ENCODE measurements at places on chromosomes 7 and 10.

DNA sequence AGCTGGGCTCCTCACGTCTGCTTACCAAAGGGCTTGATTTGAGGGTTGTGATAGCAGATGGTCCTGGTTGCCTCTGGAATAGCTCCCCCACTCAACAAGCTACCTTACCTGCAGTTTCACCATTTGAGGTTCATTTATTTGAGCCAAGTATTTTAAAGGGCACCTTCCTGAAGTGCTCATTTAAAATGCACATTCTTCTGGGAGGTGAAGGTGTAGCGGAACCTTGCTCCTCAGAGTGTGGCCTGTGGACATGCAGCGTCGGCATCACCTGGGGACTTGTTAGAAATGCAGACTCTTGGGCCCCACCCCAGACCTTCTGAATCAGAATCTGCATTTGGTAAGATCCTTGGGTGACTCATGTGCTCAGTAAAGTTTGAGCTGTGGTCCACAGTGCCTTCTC, 2.3 kb downstream of the CDH23 start:
- no peak for DNase-seq

GRCh38 chr10:23047201-23048050, 48.0 kb upstream of the MSRB2 start:
- no peak for DNase-seq

DNA sequence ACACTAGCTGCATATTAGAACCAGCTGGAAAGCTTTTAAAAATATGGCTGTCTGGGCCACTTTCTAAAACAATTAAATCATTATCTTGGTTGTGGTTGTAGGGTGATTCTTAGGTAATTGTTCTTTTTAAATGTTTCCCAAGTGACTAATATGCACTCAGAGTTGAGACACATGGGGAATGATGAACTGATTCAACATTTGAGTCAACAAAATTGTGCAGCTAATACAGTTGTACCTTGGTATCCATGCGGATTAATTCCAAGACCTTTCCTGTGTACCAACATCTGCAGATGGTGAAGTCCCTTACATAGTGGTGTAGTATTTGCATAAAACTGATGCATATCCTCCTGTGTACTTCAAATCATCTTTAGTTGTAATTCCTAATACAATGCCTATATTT, 242.2 kb downstream of the ATRNL1 start:
- DNase-seq = no peak

DNA sequence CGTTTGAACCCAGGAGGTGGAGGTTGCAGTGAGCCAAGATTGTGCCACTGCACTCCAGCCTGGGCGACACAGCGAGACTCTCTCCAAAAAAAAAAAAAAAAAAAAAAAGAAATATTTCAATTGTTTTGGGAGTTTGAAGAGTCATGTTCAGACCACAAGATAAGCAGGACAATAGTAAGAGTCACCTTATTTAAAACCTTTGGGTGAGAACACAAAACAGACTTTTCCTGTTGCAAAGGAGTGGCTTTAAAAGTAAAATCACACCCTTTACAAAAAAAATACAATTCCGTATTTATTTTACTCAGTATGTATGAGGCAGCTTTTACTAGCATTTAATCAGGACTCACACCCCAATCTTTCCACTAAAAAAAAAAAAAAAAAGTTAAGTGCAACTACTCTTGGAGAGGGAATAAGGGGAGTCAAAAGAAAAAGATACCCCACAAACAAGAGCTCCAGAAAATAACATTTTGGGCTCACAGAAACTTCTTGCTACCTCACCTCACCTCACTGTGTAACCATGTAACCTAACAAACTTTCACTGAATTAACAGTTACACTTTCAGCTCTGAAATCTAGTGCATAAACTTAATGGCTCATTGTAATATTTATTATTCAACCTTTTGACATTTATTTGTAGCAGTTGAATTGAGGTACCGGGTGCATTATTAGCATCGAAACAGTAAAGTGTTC, 11.2 kb downstream of the SKIDA1 start:
- no peak for DNase-seq

DNA sequence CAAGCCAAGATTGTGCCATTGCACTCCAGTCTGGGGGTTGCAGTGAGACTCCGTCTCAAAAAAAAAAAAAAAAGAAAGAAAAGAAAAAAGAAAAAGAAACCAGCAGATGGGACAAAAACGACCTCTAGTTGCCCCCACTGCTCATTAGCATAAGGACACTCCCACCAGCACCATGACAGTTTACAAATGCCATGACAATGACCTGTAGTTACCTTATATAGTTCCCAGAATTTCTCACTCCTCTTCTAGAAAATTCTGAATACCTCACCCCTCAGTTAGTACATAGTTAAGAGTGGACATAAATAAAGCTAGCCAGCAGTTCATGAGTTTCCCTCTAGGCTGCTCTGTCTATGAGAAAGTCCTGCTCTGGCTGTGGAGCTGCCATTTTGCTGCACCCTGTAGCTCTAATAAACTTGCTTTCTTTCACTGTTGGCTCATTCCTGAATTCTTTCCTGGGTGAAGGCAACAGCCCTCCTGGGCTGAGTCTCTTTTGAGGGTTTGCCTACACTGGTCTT, 276.8 kb upstream of the AKR1E2 start:
- DNase-seq = no peak

GRCh38 chr7:4809666-4810065, 34.2 kb downstream of the AP5Z1 start:
- DNase-seq = no peak

- no peak for DNase-seq
Measured at GRCh38 chr7:99784007-99784406, at the start of gene CYP3A4. TSS of gene CYP3A4 (minus strand) at chr7:99784184. CDS start at chr7:99784081, 103 bp downstream.

DNA sequence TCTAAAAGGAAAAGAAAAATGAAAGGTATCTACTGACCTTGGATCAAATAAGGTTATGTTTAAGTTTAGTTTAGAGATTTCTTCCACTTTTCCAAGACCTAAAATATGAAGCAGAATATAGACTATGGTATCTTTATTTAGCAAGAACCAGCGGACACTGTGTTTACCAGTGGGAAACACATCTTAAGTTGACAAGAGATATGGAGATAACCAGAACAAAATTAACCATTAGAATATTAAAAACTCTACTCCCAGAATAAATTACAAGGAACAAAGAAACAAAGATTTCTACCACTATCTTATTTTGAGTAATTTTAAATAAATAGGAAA, 86.9 kb downstream of the IMMP2L start:
- DNase-seq = no peak

- no peak for DNase-seq
Measured at GRCh38 chr7:101744588-101744987, 72.8 kb upstream of the CUX1 start.

DNA sequence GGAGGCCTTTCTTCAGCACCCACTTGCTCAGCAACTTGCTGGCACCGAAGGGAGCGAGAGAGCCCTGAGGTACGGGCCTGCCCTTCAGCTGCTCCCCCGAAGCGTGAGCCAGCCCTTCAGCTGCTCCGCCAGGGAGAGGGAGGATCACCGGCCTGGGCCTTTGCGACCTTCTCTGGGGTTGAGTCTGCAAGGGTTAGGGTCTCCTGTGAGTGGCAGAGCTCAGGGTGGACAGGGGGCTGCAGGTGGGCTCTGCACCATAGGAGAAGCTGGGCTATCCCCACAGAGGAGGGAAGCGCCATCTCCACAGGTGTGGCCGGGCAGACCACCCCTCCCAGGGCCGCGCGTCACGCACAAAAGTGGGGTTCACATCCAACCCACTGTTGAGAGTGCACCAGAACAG, 490.6 kb upstream of the FOXK1 start:
- DNase-seq = no peak

DNA sequence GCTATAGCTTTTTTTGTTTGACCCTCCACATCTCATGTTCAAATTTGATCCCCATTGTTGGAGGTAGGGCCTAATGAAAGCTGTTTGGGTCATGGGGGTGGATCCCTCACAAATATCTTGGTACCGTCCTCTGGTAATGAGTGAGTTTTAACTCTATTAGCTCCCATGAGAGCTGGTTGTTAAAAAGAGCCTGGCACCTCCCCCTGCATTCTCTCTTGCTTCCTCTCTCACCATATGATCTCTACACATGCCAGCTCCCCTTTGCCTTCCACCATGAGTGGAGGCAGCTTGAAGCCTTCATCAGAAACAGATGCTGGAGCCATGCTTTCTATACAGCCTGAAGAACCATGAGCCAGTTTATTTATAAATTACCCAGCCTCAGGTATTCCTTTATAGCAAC, 43.0 kb upstream of the IMMP2L start:
- DNase-seq = no peak

- DNase-seq = peak; percentile 61
Measured at GRCh38 chr10:7260412-7260900, 150.4 kb downstream of the SFMBT2 start.

DNA sequence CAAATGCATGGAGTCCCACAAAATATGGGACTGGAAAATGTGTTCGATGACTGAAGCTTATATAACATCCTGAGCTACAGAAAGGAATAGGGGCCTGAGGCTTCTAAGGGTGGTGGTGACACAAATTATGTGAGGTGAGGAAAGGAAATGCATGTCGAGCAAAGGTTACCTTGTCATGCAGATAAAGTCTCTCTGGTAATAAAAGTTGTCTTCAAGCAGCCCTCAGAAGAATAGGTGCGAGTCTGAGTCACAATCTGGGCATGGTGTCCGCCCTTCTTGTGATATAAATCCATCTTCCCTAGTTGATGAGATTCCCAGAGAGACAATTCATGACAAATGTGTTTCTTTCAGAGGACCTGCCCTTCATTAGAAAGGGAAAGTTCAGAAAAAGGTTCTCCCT, 985.2 kb upstream of the C7orf33 start:
- no peak for DNase-seq

DNA sequence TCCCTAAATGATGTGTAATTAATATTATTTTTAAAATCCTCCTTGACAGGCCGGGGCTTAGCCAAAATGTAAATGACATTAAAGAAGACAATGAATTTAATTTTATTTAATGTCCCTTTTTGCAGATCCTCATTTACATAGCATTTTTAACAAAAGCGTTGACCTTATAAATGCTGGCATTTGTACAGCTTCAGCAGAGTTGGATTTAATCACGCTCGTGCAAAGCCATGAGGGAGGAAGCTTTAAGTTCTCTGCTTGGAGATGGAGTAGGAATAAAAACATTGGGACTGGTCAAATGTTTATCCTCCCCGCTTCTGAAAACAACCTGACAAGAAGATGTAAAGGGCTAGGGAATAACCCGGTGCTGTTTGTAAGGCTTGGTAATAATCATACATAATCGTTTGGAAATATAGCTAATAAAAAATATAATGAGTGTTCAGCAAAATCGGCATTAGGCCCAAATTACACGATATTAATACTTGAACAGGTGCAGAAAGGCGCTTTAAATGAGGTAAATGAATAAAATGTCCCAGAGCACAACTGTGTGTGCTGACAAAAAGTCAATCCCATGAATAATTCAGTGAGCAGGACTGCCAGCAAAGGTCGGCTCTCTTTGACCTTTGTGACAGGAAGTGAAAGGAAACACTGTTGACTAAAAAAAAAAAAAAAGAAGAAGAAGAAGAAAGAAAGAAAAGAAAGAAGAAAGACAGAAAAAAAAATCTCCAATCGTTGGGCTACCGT, 11.5 kb downstream of the EBF3 start:
- no peak for DNase-seq

All from GM20000 (cell line).